ENCODE measurements at places on chromosomes 13 and 19.

GRCh38 chr13:92224052-92224821 lies 825.8 kb downstream of the GPC5 start:
- no peak for DNase-seq

DNA sequence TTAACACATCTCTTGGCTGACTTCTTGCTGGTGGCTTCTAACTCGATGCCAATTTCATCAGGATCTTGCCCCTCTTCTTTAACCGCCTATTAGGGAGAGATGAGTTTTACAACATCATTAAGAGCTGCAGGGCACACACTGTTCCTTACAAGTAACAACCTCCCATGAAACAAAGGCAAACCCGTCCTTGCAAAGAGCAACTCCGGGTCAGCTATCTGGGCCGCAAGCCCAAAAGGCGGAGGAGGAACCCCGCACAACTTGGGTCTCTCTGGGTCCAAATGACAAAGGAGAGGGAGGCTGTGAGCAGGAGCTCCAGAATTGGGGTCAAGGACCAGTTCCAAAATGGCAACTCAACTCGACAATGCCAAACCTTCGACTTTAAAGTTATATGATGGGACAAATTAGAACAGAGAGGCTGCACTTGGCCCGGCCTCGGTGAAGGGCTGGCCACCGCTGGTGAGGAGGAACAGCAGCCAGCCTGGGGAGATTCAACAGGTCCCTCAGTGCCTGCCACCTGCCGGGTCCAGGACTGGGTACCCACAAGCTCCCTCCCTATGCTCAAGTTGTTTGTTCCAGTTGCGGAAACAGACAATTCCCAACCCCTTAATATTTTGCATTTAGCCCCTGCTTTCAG lies 1.1 kb downstream of the SAFB2 start:
- peak; percentile 1 for DNase-seq

DNA sequence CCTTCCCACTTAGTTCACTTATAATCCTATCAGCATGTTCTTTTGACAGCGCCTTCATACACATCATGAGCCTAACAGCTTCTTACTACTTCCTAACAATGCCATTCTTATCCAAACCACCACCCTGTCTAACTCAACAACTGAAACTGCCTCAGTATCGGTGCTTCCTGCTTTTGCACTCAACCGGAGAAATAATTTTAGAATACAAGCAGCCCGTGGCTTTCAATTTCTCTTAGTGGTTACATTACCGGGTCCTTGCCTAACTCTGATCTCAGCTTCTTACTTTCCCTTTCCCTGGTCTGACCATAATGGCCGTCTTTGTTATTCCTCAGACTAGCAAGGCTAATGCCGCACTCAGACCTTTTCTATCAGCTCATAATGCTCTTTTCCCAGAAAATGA lies 17.0 kb downstream of the ZFP82 start:
- DNase-seq, result no peak

DNA sequence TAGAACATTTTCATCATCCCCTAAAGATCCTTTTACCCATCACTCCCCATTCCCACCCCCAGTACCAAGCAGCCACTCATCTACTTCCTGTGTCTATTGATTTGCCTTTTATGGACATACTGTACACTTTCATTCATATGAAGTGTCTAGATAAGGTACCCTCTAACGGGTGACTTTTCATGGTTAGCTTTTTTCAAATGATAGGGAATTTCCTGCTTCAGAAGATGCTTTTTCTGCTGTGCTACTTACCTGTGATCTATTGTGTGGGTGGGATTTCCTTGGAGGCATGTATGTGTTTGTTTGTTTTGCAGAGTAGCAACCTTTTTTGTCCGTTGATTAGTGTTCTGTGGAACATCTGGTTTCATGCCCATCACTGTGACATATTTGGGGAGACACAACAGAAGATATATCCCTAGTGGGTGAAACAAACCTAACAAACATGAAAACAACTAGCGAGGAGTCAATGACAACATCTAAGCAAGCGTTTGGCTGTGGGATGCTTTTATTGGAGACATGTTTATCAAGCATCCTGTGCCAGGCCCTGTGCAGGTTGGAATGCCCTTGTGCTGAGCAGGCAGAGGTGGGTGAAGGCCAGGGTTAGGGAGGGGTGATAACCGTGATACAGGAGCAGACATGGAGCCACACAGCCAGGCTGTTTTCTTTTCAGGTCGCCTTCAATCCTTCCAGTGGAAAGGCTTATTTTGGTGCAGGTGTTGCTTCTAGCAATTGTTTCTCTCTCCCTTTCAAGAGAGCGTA lies 17.6 kb downstream of the SPINT2 start:
- peak; percentile 39 for DNase-seq

GRCh38 chr19:51904331-51905165 lies at the start of gene ZNF649:
TSS of gene ZNF649 (minus strand) at chr19:51905017. CDS start at chr19:51900107, 4,910 bp downstream.
- peak; percentile 96 for DNase-seq

- DNase-seq, result peak; percentile 74
Measured at GRCh38 chr19:12778017-12778904, 2.9 kb upstream of the HOOK2 start.

DNA sequence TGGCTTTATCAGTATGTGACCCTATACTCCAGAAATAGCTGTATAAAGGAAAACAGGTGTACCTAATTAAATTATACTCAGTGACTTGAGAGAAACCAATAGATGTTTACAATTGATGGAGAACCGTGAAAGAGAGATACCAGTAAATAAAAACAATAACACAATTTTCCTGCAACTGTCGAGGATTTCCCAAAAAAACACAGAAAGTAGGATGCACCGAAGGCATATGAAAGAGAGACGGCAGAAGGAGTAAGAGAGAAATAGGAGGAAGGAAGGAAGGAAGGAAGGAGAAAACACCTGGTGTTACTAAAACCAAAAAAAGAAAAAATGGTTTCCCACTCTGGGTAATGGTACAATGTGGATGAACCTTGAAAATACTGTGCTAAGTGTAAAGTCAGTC lies 6.8 kb upstream of the ZNF229 start:
- DNase-seq, result no peak

DNA sequence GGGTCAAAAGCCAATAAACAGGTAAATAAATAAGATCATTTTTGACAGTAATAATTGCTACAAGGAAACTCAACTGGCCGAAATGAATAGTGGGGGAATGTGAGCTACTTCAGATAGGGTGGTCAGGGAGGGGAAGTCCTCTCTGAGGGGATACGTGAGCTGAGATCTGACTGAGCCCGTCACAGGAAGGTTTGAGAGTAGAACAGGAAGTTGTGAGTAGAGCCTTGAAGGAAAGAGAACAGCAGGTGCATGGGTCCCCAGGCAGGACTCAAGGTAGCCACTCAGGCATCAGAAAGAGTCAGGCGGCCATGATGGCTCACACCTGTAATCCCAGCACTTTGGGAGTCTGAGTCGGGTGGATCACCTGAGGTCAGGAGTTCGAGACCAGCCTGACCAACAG lies 6.3 kb downstream of the IRGQ start:
- no peak for DNase-seq

GRCh38 chr19:722553-723101 lies 13.9 kb downstream of the PALM start:
- DNase-seq, result no peak

DNA sequence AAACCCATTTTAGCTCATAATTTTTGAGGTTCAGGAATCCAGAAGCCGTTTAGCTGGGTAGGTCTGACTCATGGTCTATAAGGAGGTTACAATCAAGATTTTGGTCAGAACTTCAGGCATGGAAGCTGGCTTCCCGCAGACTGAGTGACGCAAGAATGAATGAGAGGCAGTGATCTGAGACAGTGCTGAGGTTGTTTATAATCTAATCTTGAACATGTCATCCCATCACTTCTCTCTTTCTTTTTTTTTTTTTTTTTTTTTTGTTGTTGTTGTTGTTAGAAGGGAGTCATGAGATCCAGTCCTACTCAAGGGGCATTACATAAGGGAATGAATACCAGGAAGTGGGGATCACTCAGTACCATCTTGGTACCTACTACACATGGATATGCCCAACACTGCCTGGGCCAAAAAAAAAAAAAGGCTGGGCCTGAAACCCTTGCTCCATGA lies 217.4 kb downstream of the DLEU7 start:
- no peak for DNase-seq

GRCh38 chr13:50715402-50716146 lies 127.9 kb downstream of the DLEU7 start:
- DNase-seq, result no peak

DNA sequence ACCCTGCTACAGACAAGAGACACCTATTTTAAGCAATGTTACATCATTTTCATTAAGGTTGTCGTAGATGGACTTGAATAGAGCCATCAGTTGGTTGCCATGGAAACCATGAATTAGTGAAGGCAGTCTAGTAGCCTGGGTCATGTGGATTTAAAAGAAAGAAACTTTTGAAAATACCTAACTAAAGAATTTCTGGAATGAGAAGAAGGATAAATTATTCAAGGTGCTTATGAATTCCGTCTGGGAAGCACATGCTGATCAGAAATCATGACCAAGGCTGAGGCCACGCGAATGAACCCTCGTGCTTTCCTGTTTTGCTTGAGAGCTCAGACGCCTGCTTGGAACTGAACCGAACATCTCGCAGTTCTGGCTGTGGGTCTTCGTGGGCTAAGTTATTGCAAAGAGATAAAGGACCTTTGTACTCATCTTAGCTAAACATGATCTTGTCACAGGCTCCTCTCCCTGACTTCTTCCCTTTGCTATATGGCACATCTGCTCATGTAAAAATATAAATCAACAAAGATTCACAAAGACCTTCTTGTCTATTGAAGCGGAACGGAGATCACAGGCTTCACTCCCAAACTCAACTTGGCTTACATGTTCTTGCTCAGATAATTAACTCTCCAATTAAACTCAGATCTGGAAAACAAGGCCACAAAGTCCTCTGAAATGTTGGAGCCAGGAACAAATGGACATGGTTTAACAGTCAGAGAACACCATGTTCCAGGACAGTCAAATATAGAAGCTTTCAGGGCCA lies 140.2 kb downstream of the NUFIP1 start:
- peak; percentile 48 for DNase-seq

DNA sequence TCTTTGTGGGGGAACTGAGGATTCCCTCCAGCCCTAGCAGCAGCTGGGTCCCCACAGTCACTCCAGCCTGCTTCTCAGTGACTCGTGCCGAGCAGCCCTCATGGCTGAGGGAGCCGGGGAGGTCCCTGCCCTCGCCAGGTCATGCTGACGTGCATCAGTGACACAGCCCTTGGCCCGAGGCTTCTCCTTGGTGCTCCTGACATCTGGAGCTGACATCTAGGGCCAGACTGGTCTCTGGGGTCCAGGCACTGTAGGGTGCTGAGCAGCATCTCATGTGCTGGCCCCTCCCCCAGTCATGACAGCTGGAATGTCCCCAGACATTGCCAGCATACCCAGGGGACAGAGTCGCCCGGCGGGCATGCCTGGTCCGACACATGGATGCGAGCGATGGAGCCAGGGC lies 14.4 kb downstream of the COMP start:
- DNase-seq, result no peak

GRCh38 chr19:47729799-47730520 lies 15.4 kb upstream of the NOP53 start:
- DNase-seq, result peak; percentile 36

- DNase-seq, result peak; percentile 37
Measured at GRCh38 chr13:109743706-109744453, 42.5 kb downstream of the IRS2 start.

GRCh38 chr13:99989276-99990125 lies 7.9 kb downstream of the ZIC2 start:
- peak; percentile 70 for DNase-seq

- no peak for DNase-seq
Measured at GRCh38 chr13:46633416-46633815, 80.4 kb downstream of the LRCH1 start.

- DNase-seq, result peak; percentile 84
Measured at GRCh38 chr13:53201454-53202225, 173.0 kb downstream of the OLFM4 start.

- no peak for DNase-seq
Measured at GRCh38 chr13:107421028-107421427, 794.3 kb downstream of the LIG4 start.

- DNase-seq, result no peak
Measured at GRCh38 chr19:55160986-55161365, 3.4 kb upstream of the TNNI3 start.

- DNase-seq, result peak; percentile 35
Measured at GRCh38 chr13:33111414-33112110, 95.3 kb downstream of the KL start.

- DNase-seq, result no peak
Measured at GRCh38 chr13:55566334-55566733, 1574.4 kb upstream of the PRR20A start.

GRCh38 chr19:364496-365287 lies 20.1 kb upstream of the MIER2 start:
- DNase-seq, result no peak

DNA sequence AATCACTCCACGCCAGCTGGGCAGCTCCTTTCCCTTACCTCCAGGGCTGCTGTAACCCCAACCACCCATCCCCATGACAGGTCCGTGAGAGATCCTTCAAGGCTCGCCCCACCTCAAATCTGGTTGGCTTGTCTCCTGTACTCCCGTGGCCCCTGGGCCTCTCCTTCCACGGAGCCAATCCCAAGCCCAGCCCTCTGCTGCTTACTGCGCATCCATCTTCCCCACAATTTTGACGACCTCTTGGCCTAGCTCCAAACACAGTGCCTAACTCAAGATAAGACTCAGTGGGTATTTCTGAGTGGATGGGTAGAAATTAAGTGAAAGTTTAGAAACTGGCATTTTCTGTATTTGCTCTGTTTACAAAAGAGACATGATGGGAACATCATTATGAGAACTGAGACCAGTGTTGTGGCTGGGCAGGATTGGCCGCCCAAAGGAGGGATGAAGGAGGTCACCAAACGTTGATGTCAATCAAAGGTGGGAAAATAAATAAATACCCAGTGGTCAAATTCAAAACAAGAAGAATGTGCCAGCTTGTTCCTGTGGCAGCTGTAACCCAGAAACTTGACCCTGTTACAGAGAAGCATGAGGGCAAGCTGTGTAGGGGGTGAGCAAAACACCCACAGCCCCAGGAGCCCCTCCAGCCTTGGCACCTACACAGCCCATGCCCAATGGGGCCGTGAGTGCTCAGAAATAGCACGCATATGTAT lies 162.2 kb downstream of the ABCC4 start:
- DNase-seq, result no peak

DNA sequence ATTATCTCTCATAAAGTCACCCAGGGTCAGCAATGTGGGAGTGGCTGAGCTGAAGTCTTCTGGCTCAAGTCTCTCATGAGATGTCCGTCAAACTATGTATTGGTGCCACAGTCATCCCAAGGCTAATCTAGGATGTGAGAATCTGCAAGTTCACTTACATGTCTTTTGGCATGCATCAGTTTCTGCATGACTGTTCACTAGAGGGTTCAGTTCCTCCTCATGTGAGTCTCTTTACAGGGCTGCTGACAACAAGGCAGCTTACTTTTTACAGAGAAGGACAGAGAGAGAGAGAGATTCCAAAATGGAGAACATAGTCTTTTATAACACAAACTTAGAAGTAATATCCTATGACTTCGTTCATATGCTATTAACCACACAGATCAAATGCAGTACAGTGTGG lies 328.8 kb upstream of the SLITRK1 start:
- DNase-seq, result no peak

GRCh38 chr19:2607712-2608601 lies 94.5 kb downstream of the GNG7 start:
- no peak for DNase-seq

Data from brain (organoid and tissue), 16 donors.